Suprapubic skin (tissue), 4 donors: ENCODE measurements at places on chromosomes 5 and 9.

- peaks cover 18% of the 10 kb centered on the region for H3K4me1 ChIP-seq
- DNase-seq = peak; percentile 91
- no peaks in the 10 kb centered on the region for H3K27me3 ChIP-seq
- H3K36me3 ChIP-seq = no peaks in the 10 kb centered on the region
- peak overlapping the region; percentile 62 for H3K4me3 ChIP-seq
Measured at GRCh38 chr9:107465467-107466451, 23.8 kb downstream of the KLF4 start.

DNA sequence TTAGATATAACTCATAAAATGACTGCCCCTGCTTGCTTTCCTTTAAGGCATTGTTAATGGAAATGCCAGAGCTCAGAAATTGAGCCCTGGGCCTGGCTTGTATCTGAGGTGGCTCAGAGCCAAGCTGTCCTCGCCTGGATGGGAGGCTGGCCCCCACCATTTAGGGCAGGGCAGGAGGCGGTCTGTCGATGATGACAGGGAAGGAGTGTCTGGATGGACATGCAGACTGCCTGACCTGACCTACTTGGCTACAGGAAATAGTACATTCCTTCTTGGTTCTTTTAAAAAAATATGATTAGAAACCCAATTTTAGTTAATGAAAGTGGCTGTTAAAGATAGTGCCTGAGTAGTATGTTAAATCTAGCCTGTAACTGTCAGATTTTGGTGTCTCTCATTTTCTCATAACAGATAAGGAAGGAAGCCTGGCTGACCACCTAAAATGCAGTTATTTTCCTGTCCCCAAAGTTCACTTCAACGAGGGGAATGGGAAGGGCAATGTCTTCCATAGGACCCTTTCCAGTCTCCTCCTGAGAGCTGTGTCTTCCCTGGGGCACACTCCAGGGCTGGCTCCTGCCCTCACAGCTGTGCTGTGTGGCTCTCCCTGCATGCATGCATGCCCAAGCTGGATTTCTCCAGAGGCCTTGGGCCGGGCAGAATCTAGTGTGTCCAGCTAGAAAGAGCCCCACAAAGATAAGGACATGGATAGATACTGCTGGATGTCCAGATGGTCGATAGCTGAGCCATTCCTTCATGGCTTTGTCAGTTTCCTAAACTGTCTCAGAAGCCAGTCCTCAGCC is 42.3 kb downstream of the MACROH2A1 start:
- H3K4me1 ChIP-seq = peaks cover 27% of the 10 kb centered on the region
- H3K27me3 ChIP-seq = no peaks in the 10 kb centered on the region
- H3K27ac ChIP-seq = no peak overlapping the region

- no peaks in the 10 kb centered on the region for H3K4me1 ChIP-seq
- H3K27me3 ChIP-seq = peaks cover 8% of the 10 kb centered on the region
- H3K27ac ChIP-seq = no peak overlapping the region
- H3K4me3 ChIP-seq = no peak overlapping the region
- no peak for DNase-seq
- H3K36me3 ChIP-seq = no peaks in the 10 kb centered on the region
Measured at GRCh38 chr9:76987594-76988200, 31.8 kb upstream of the FOXB2 start.

GRCh38 chr9:31119890-31120454 is 1264.5 kb upstream of the ACO1 start:
- no peak for DNase-seq
- H3K27me3 ChIP-seq = no peaks in the 10 kb centered on the region
- no peaks in the 10 kb centered on the region for H3K36me3 ChIP-seq
- H3K27ac ChIP-seq = no peak overlapping the region
- H3K4me3 ChIP-seq = no peak overlapping the region

- no peaks in the 10 kb centered on the region for H3K27me3 ChIP-seq
- no peak overlapping the region for H3K27ac ChIP-seq
- H3K36me3 ChIP-seq = peaks cover 43% of the 10 kb centered on the region
- no peaks in the 10 kb centered on the region for H3K4me1 ChIP-seq
- no peak for DNase-seq
Measured at GRCh38 chr5:151490627-151491026, 43.2 kb downstream of the SLC36A1 start.

- DNase-seq = no peak
- H3K27ac ChIP-seq = no peak overlapping the region
- H3K4me1 ChIP-seq = no peaks in the 10 kb centered on the region
- H3K4me3 ChIP-seq = no peak overlapping the region
- H3K27me3 ChIP-seq = no peaks in the 10 kb centered on the region
- H3K36me3 ChIP-seq = no peaks in the 10 kb centered on the region
Measured at GRCh38 chr5:24222876-24223275, 421.9 kb downstream of the CDH10 start.
